Common myeloid progenitor, CD34-positive (primary cell): ENCODE measurements at places on chromosomes 1 and 21.

GRCh38 chr1:180501865-180502360 lies 464 bp downstream of the ACBD6 start:
- DNase-seq: no peak

DNA sequence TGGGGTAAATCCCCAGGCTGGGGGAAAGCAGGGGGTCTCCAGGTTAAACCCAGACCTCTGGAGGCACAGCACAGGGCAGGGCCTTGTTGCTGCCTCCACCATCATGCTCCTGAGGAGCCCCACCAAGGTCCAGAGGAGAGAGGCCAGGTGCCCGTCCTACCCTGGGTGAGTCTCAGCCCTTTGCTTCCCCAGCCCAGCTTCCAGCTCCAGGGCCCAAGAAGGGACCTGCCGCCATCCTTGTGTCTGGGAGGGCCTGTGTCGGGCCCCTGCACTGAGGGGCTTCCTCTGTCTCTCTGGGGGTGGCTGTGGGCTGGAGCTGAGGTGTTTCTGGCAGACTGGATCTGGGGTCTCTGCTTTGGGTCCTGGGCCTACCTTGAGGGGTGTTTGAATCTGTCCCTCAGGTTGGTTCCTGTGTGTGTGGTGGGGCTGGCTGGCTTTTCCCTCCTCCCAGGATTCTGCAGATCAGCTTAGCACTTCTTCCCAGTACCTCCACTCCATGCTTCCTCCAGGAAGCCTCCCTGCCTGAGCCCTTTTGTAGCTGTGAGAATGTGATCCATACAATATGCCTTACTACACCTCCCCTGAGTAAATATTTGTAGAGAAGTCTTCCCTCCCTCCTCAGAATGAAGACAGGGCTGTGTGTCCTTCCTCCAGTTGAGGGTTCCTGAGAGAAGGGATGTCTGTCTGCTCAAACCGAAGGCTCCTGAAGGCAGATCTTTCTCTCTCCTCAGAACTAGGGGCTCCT lies 6.2 kb downstream of the GPR3 start:
- DNase-seq: no peak

DNA sequence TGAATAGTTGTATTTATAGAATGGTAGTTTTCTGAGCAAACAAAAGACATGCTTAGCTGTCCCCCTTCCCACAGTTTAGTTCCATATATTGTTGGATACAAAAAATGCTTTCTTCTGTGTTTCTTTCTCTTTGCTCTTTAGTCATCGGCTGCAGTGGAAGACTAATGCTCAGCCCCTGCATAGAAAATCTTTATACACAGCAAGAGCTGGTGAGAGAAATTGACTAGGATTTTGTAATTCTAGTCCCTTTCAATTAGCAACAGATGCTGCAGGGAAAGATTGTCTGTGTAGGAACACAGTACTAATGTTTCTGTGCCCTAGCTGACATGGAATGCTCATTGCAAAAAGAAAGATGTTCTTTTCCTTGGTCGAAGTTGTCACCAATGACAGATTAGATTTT lies 200.9 kb downstream of the RPS6KC1 start:
- DNase-seq: no peak

DNA sequence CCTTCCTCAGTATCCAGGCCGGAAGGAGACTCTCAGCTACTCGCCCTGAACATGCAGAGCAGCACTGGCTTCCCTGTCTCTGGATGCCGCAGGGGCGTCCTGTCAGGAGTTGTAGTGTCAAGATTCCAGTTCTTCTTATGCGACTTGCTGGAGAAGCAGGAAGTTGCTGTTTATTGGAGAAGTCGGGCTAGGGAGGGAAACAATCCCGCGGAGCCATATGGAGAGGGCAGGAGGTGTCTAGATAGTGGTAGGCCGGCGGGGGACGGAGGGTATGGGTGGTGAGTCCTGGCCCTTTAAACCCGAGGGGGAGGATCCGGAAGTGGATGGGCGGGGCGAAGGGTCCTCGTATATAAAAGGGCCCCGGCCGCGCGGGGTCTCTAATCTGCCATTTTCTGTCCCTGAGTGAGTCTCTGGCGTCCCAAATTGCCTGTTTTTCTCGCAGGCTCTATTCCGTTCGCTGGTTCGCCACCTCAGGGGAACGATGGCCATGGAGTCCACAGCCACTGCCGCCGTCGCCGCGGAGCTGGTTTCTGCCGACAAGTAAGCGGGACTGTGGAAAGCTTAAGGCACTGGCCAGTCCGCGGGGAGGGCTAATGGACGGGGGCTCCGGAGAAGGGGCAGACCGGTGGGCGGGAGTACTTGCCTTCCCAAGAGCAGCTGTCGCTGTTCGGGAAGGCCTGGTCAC lies at the start of gene NASP:
TSS of gene NASP (plus strand) at position 376 of the 685 bp plus-strand sequence. CDS start at position 482, 106 bp downstream.
- peak; percentile 90 for DNase-seq

DNA sequence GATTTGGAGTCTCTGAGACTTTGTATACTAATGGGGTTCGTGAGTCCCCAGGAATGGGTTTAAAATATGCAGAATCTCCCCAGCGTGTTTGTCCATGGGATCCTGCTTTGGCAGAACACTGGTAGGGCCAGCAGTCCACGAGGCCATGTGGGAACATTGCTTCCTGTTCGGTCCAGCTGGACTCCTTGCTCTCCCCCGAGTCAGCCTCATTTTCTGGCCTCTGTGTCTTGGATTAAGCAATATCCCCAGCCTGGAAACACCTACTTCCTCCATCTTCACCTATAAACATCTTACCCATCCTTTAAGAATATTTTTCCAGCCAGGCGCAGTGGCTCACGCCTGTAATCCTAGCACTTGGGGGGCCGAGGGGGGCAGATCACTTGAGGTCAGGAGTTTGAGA lies 142.4 kb downstream of the NAV1 start:
- no peak for DNase-seq

GRCh38 chr1:194184974-194185373 lies 998.6 kb upstream of the B3GALT2 start:
- no peak for DNase-seq

- no peak for DNase-seq
Measured at GRCh38 chr1:41382480-41383090, 21.4 kb downstream of the FOXO6 start.

- DNase-seq: no peak
Measured at GRCh38 chr1:8815582-8816151, 1.8 kb downstream of the RERE start.

DNA sequence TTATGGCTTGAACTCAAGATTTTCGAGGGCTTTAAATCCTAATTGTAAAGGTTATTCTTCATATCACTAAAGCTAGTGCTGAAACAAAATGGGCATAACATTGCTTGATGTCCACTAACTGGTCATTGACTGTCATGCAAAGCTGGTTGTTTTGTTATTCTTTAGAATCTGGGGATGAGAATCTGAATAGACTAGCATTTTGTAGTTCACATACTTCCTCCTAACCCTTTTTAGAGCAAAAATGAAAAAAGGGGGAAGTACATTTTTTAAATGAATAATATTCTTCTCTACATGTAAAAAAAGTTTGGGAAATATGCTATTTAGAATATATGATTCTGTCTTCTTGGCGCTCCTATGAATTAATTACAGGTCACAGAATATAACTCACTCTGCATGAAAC lies 72.2 kb upstream of the HMCN1 start:
- DNase-seq: no peak

GRCh38 chr1:5632224-5632623 lies 360.0 kb downstream of the NPHP4 start:
- DNase-seq: no peak

- no peak for DNase-seq
Measured at GRCh38 chr1:41361495-41362356, 492 bp downstream of the FOXO6 start.

GRCh38 chr1:82152356-82153271 lies 351.9 kb downstream of the ADGRL2 start:
- DNase-seq: no peak

GRCh38 chr1:151816548-151817352 lies 11.5 kb upstream of the LINGO4 start:
- peak; percentile 28 for DNase-seq

GRCh38 chr1:25451908-25452307 lies 21.2 kb downstream of the MACO1 start:
- DNase-seq: peak; percentile 44

DNA sequence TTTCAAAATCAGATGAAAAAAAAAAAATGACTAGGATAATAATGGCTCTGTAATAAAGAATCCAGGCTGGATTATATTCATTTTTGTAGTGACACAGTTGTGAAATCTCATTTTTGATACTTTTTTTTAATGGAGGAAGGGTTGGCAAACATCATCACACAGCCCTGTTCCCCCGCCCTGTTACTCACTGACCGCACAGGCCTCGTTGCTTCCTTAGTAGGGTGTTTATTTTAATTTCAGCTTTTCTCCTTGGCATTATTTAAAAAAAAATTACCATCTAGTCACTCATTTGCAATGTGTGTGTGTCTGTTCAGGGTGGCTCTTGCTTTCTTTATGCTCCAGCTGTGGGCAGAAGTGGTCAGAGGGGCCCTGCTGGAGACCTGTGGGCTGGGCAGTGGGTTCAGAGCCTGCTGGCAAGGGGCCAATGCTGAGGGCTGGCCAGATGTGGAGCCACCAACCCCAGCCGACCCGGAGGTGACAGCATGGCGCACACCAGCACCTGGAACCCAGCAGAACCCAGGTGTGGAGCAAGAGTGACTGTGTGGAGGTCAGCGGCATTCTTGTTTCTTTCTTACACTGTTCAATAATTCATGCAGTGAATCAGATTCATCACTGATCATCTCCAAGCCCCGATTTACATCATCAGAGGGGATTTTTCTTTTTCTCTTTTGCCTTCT lies 44.6 kb downstream of the ZSCAN20 start:
- no peak for DNase-seq

- DNase-seq: no peak
Measured at GRCh38 chr1:201050515-201051277, 27.2 kb upstream of the KIF21B start.
